ENCODE measurements at places on chromosomes 7 and 10.
A peak's percentile ranks its signal among the peaks of the same experiment; 100 is the strongest.

- DNase-seq = no peak
Measured at GRCh38 chr7:10474048-10474447, 499.6 kb upstream of the PHF14 start.

DNA sequence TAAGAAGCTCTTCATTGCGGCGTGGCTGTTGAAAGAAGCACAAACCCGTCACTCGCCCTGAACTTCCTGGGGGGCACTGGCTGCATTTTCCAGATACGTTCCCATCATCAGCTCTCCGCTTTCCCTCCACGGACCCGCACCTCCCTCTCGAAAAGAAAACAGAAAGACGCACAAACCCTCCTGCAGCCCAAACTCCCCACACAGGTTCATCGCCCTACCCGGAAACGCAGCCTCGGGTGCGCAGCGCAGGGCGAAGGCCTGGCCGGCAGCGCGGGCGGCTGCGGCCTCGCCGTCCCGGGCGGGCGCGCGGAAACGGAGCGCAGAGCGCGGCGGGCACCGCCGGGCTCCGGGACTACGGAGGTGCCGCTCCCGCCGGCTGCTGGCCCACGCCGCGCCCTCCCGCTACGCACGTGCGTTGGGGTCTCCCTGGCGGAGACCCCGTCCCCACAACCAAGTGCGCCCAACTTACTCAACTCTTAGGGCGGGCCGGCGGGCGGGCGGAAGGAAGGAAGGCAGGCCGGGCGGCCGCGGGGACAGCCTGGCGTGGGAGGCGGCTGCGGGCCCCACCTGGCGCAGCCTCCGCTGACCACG, 822 bp downstream of the ZNF800 start:
- peak; percentile 26 for DNase-seq

DNA sequence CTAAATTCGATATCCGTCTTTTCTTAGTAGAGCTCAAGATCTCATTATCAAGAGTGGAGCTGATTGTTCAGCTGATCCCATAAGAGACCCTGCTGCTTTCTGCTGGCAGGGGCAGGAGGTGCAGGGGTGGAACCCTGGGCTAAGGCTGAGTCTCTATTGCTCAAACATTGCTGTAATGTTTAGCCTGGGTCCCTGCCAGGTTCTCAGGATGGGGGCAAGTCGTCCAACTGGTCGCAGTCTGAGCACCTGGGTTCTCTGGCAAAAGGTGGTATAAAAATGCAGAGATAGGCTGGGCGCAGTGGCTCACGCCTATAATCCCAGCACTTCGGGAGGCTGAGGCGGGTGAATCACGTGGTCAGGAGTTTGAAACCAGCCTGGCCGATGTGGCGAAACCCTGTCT, 62.0 kb upstream of the NRBF2 start:
- DNase-seq = peak; percentile 59

DNA sequence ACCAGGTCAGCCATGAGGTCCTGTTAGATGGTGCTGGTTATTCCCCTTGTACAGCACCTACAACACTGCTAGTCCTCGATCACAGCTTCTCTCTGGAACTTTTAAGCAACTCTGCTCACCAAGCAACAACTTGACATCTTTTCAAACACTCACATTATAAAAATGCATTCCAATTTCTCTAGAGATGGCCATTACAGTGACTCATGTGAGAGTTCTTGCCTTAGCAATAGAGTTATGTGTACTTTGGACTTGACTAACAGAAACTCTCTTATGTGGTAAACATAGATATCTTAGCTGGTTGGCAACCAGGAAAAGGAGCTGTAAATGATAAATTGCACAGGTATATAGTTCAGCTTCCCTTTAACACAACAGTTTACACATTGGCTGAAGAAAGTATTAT, 122.2 kb downstream of the PDE1C start:
- DNase-seq = no peak

DNA sequence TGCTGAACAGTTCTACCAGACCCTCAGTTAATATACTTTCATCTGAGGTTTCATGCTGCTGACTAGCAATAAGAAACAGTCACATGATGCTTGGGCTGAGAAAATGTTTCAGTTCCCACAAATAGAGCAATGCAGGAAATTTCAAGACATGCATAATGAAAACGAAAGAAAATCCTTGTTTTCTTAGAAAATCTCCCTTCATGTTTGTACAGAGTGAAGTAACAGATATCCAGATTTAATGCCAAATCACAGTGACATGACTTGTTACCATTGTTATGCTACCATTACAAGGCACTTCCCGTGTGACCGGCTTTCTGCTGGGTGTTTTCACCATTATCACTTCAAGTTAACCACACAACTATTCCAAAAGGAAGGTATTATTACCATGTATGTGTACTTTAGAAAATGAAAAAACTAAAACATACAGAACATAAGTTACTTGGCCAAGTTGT, 121.7 kb downstream of the DOCK4 start:
- DNase-seq = peak; percentile 72

DNA sequence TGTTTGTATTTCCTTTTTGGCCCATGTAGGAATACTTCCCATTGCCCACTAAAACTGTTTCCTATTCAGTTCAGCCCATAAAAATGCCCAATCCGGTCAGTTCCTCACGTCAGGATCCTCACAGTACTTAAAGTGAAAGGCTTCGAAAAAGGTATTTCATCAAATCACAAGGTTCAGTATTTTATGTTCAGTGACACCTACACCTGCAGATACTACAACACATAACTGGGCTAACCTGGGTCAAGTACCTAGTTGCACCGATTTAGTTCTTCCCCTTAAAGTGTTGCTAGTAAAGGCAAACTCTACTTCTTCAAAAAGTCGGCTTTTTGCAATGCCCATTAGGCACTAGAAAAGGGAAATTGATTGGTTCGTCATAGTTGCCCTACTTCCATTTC, 1.1 kb downstream of the SNX13 start:
- no peak for DNase-seq

- DNase-seq = no peak
Measured at GRCh38 chr7:120504386-120504785, 231.4 kb downstream of the KCND2 start.

GRCh38 chr7:23475576-23475839, 5.2 kb upstream of the IGF2BP3 start:
- DNase-seq = no peak

- DNase-seq = no peak
Measured at GRCh38 chr7:98329791-98330373, 48.4 kb downstream of the BRI3 start.

GRCh38 chr10:120734483-120735078, 116.6 kb upstream of the WDR11 start:
- DNase-seq = no peak

GRCh38 chr10:123965973-123966895, 74.6 kb upstream of the CPXM2 start:
- DNase-seq = no peak

DNA sequence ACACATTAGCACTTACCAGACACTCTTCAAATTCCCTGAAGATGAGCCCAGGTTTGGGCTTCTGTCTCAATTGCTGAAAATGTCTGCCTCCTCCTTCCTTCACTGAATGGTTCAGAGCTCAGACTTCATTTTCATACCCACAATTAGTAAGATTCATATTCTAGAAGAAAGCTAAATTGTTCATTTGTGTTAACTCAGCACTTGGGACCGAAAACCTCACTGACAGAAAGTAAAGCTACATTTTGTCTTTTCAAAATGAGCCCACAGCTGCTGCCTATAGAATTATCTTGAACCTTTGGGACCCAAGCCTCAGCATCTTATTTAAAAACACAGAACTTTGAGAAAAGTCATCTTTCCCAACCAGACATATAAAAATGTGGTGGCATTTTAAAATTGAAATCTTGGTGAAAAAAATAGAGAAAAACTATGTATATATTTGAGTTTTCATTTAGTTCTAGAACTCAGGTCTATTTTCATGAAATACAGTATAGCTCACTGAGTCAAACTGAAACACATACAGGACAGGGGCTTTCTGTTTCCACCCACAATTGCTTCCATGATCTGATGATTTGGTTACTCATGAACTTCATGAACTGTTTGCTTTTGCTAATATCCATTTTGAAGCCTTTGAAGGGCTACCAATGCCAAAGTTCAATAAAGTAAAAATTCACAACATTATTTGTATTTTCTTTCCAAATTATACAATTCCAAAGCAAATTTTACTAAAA, 119.1 kb upstream of the PFKP start:
- DNase-seq = no peak

GRCh38 chr10:42958142-42958868, 118.6 kb upstream of the RET start:
- no peak for DNase-seq

DNA sequence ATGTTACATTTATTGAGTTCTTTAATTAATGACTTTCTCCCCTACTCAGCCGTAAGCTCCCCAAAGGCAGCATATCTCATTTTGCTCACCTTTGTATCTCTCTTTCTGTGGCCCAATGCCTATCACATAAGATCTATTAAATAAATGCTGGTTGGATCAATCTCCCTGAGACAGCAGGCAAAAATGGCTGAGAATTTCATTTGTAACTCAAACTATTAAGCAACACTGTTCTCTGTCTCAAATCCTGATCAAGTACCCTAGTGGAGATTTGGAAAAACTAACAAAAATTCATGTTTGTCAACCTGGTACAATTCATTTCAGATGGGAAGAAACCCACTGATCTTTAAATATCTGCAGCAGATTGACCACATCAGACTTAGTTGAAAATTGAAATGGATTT, 127.4 kb downstream of the ZFAND4 start:
- no peak for DNase-seq

DNA sequence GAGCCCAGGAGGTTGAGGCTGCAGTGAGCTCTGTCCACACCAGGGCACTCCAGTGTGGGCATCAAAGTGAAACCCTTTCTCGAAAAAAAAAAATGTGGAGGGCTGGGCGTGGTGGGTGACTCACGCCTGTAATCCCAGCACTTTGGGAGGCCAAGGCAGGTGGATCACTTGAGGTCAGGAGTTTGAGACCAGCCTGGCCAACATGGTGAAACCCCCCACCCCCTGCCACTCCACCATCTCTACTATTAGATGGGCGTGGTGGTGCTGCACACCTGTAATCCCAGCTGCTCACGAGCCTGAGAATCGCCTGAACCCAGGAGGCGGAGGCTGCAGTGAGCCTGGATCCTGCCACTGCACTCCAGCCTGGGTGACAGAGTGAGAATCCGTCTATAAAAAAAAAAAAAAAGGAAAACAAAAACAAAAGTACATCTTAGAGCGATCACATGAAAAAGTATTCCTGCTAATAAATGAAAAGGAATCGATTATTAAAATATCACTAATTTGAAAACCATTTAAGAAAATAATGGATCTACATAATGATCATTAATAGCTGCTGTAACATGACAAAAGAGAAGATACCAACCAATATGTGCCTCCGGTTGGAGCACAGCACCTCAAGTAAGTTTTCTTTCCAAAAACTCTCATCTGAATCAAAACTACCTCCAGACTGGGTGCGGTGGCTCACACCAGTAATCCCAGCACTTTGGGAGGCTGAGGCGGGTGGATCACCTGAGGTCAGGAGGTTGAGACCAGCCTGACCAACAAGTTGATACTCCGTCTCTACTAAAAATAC, 4.9 kb downstream of the HNRNPF start:
- no peak for DNase-seq

DNA sequence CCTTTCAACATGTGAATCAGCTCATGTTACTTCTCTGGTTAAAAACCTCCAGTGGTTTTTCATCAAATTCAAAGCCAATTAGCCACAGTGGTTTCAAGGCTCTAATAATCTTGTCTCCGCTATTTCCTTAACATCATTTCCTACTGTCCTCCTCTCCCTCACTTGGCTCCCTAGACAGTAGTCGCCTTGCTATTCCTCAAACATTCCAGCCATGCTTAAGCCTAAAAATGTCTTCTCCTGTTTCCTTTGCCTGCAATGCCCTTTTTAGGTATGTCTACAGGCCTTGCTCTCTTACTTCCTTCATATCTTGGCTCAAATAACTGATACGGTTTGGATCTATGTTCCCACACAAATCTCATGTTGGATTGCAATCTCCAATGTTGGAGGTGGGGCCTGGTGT, 779.4 kb upstream of the LRRN3 start:
- DNase-seq = no peak

DNA sequence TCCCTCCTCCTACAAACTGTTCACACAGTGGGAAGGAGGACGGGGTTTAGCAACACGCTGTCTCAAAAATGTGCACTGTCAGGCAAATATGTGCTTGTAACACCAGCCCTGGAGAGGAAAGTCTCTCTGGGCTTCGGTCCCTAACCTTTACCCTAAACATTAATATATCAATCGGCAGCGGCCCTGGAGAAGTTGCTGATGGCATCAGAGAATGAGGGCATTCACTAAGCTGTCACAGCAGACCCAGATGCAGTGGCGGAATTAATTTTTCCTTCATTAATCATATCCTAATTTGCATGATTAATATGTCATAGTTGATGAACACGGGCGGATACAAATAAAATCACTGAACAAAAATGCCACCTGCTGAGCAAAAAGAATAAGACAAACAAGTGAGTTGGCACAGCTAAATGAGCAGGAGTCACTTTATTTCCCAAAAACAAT, 45.2 kb upstream of the INSIG1 start:
- peak; percentile 21 for DNase-seq

- DNase-seq = peak; percentile 98
Measured at GRCh38 chr7:128739048-128739962, at the start of gene CALU. Gene CALU, plus strand, starts transcription at chr7:128739359. Its CDS starts 9,225 bp downstream, at chr7:128748584.

DNA sequence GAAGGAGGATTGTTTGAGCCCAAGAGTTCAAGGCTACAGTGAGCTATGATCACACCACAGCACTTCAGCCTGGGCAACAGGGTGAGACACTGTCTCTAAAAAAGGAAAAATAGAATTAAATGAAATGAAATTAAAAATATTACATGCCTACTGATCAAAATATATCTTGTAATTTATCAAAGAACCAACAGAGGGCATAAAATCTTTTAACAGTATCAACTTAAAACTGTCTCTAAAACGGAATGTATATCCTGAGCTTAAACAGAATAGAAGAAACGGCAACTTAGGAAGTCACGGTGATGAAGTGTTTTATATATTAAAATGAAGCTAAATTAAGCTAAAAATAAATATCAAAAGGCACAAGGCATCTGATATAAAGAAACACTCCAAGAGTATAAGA, 78.8 kb downstream of the MTPAP start:
- no peak for DNase-seq

GRCh38 chr7:138970952-138971351, 10.2 kb downstream of the KIAA1549 start:
- peak; percentile 63 for DNase-seq

DNA sequence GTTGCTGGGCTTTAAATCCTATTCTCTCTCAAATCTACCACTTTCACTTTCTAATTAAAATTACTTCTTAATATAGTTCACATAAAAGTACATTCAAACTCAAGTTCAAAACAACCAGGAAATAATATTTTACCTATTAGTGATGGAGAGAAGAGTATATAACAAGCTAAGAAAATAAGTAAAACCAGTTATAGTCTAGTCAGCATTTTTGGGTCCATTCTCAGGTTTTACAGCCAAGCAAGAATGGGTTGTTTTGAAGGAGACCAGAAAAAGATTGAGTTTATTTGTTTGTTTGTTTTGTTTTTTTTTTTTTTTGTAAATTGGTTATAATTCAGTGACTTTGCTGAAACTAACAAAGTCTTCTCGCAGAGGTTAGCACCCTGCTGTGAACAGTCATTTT, 106.3 kb upstream of the PTPRZ1 start:
- DNase-seq = no peak

GRCh38 chr10:133143546-133143945, 16.5 kb upstream of the KNDC1 start:
- DNase-seq = no peak

- no peak for DNase-seq
Measured at GRCh38 chr7:49635800-49636199, 137.6 kb upstream of the VWC2 start.

- DNase-seq = no peak
Measured at GRCh38 chr10:122126763-122127659, 138.0 kb downstream of the TACC2 start.

- no peak for DNase-seq
Measured at GRCh38 chr10:4024027-4024426, 239.0 kb upstream of the KLF6 start.

- DNase-seq = peak; percentile 43
Measured at GRCh38 chr7:150716368-150716767, at the start of gene GIMAP1. Gene GIMAP1, plus strand, starts transcription at chr7:150716613. Its CDS starts 2,435 bp downstream, at chr7:150719048.
